ENCODE measurements at places on chromosomes 7 and 10. TPM values are rescaled to one million over a fixed set of nuclear protein-coding genes. Genes with fewer than 3 reads are reported as not detected.

ZC3HAV1 gene
- 37.8 TPM for total RNA-seq

NUTM2E gene
- total RNA-seq: not detected

TSPAN12 gene
- total RNA-seq: 0.37 TPM

ATOH7 gene
- under 0.01 TPM for total RNA-seq

IGF2BP3 gene
- 16.5 TPM for total RNA-seq

SPDYE6 gene
- not detected for total RNA-seq

CALML3 gene
- not detected for total RNA-seq

PLCE1 gene
- 0.59 TPM for total RNA-seq

DDIT4 gene
- total RNA-seq: 100 TPM

Data from subcutaneous preadipocyte (primary cell).